IPS DF 19.7 (cell line): ENCODE measurements at places on chromosomes 1 and 21.

DNA sequence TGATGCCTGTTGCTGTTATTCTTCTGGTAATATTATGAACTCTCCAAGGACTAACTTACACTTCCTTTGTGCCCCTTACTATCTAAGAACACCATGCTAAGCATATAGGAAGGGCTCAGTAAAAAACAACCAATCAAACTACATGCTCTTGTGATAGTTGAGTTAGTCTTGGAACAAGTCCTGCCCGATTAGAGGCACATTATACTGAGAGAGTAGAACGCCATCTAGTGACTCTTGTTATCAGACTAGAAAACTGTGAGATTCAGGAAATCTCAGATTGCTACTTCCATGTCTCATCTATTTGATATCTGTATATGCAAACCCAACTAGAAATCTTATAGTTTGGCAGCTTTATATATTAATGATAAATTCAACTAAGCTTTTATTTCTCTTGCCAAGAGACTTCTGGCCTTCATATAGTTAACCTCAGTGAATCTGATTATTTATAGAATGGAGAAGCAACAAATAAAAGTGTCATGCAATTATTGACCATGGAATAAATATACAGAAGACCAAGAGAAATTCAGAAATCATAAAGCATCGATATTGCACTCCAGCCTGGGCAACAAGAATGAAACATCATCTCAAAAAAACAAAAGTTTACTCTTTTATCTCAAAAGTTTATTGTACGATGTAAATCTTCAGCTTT, 7.8 kb upstream of the SRRM1 start:
- DNase-seq: peak; percentile 47

DNA sequence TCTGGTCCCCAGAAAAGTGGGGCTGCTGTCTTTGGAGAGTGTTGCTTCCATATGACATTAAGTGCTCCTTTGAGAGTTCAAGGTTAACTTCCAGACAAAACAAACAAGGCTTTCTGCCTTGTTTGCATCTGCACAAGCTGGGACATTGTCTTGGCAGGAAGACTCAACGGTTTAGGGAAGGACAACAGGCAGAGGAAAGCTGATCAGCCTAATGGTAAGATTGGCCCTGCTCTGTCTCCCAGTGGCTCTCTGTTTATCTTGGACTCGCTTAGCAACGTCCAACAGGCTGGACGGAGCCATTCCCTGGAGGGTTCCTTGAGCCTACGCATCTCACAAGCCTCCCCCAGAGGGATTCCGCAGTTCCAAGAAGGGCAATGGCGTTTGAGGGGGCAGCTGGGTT, 62.2 kb upstream of the SLC44A3 start:
- DNase-seq: no peak

DNA sequence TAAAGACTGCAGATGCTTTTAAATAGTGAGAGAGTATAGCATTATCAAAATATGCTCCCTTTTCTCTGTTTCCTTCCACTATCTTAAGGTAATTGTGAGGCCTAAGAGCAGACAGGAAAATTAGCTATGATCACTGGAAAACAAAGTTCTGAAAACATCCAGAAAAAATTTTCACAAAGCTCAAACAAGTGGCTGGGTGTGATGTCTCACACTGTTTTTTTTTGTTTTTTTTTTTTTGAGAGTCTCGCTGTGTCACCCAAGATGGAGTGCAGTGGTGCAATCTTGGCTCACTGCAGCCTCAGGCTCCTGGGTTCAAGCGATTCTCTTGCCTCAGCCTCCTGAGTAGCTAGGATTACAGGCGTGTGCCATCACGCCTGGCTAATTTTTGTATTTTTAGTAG, 7.2 kb downstream of the WDTC1 start:
- DNase-seq: no peak

DNA sequence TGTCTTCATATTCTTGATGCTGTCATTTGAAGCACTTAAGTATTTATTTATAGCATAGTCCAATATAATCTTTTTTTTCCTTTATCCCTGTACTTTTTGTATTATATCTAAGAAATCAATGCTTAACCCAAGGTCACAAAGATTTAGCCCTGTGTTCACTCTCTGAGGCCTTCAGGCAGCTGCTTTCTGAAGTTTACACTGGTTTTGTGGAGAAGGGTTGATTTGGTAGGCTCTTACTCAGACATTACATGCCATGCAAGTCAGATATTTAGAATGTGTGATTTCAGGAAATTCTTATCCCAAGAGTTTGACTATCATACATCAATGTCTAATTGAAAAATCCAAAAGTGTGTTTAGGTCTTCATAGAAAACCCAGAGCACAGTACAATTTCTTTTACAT, 56.3 kb downstream of the PALMD start:
- DNase-seq: no peak

- DNase-seq: no peak
Observed at GRCh38 chr21:34126269-34126668, 52.9 kb downstream of the MRPS6 start.

GRCh38 chr1:228142701-228143136, 2.6 kb downstream of the GUK1 start:
- no peak for DNase-seq

GRCh38 chr1:201489643-201490261, 17.2 kb downstream of the CSRP1 start:
- DNase-seq: no peak

GRCh38 chr1:119774746-119775490, 6.2 kb upstream of the HMGCS2 start:
- DNase-seq: no peak

DNA sequence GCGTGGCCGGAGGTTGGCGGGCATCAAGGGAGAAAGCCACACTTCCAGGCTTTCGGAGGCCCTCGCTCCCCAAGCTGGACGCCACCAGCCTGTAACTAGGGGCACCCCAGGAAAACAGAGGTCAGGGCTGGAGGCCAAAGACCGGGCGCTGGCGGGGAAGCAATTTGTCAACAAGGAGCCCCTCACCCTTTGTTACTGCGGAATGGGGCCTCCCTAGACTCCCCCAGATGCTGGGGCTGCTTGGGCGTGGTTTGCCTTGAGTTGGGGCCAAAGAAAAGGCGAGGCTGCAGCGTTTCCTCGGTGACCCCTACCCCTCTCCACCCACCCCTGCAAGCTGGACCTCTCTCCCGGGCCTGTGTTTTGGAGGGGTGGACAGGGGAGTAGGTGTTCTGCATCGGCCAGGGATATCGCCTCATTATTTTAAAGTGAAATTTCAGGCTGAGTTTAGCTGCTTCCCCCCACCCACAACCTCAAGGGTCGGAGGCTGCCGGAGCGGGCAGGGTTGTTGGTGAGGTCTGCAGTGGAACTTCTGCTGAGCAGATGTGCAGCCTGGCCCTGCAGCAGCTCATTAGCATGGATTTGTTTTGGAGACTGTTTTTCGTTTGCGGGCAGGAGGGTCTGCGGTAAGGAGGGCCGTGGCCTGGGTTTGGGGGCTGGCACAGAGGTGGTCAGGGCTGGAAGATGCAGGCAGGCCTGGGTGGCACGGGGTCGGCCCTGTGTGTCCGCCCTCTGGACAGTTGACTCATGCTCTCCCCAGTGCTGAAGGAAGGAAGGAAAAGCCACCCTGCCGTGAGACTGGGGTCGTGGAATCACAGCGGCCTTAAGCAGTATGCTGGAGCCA, 1.5 kb downstream of the NBL1 start:
- DNase-seq: no peak

DNA sequence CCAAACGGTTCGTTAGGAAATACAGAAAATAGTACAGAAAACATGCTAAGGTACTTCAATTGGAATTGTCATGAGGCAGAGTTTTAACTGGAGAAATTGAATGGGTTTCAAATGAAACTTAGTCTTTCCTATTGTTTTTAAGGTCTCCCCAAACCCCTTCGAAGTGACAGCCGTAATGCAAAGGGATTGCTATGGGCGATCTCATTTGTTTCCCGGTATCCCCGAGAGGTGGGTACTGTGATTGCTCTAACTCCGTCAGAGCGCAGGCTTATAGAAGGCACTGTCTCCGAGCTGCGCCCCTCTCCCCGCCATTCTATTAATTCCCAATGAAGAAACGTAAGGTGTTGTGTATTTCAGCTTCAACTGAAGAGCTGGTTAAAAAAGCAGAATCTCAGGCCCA, 22.0 kb upstream of the RNF187 start:
- DNase-seq: no peak

DNA sequence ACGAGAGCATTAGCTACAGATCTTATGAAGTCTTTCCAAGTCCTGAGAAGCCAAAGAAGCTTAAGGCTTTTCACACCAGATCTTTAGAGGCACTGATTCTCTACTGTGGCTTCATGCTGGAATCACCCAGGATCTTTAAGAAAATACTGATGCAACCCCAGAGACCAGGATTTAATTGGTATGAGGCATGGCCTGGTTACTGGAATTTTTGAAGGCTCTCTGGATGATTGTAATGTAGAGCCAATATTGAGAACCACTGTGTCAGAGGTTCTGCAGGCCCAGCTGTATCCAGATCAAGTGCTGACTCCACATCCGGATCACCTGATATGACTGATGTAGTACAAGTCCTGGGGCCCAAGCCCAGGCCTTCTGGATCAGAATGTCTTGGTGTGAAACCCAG, 105.7 kb downstream of the PLPPR5 start:
- DNase-seq: no peak

- no peak for DNase-seq
Observed at GRCh38 chr1:25668931-25669573, 52.5 kb downstream of the MAN1C1 start.

- DNase-seq: no peak
Observed at GRCh38 chr1:182766881-182767645, 22.5 kb upstream of the NPL start.

DNA sequence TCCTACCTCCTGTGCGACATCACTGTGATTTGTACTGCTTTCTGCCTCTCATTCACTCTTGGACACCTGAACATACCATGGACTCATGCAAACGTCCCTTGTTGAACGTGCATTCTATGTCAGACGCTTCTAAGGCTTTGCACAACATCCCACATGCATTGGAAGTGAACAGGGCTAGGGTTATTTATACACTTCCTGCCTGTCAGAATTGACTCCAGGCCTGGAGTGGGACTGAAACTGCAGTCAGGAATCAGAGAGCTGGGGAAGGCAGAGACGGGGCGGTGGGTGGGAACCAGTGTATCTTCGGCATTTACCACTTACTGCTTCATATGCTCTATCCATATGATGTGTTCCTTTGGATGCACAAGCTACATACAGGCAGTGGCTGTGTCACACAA, 81.4 kb upstream of the GALNT2 start:
- no peak for DNase-seq

DNA sequence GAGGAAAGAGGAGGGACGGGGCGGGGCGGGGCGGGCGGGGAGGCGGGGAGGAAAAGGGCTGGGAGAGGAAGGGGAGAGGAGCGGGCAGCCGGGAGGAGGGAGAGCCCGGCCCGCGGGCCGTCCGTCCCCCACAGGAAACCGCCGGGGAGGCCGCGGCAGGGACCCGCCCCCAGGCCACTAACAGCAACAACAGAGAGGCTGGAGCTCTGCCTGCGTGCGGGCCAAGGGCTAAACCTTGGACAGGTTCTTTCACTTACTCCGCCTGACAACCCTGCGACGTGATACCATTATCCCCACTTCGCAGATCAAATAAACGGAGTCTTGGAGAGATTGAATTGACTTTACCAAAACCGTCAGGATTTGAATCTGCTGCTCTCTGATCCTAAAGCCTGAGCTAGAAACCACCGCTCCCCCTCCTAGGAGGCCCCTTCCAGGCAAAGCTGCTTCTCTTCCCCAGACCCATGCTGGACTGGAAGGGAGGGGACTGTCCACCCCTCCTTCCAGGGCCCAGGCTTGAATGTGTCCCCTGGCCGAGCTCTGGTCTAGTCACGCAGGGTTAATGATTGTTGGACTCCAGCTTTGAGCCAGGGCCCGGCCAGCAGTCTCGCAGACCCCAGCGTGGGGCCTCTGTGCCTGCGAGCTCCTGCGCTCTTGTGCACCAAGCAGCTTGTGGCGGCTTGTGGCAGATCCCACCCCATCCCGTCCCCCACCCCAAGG, at the start of gene EVA1B:
EVA1B (minus strand) TSS at position 10 of the 717 bp plus-strand sequence. CDS start 608 bp downstream, outside the sequence.
- DNase-seq: no peak

DNA sequence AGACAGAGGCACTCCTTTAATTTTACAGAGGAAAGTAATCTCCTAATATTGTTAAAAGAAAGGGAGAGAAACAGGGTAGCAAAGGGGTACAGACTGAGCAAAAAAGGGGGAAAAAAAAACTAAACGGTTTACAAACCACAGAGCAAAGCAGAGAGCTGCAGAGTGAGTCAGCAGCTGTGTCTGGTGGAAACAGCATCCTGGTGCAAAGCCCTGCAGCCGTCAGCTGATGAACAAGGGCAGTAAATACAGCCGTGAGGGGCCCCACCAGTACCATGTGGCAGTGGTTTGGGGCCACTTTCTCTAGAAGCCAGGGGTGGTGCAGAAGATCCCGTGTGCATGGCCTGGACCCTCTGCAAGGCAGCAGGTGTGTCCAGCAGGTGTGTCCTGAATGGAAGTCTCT, 111.3 kb downstream of the ERG start:
- DNase-seq: no peak

DNA sequence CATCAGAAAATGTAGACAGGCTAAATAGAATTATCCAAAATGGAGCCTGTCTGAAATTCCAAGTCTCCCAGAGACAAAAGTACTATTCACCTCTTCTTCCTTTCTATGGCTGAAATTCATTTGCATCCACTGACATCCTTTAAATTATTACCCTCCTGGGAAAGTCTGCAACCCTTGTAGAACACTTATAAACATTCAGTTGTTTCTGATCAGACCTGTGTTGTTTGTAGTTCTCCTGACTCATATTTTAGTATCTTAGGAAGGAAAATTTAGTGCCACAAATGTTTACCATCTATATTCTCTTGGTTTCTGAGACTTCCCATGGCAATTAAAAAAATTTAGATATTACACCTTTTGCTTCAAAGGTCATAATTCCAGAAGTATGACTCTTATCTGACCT, 69.6 kb upstream of the C1orf105 start:
- no peak for DNase-seq

DNA sequence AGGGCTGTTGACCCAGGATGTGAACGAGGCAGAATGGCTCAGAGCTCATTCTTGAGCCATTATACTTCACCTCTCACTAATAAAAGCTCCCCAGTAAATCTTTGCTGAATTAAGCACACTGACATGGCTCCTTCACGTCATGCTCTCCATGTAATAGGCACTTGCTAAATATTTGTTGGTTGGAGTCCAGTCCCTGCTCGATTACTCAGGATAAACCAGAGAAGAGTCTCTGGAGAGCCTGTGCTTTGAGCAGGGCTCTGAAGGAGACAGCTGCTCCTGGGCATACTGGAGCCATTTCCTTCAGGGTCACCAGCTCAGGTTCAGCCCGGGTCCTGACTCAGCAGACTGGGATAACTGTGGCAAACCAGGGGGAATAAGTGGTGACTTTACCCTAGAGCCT, 46.9 kb downstream of the HLX start:
- no peak for DNase-seq

- DNase-seq: no peak
Observed at GRCh38 chr1:241998412-241998921, 431 bp downstream of the MAP1LC3C start.
